Ascending aorta (tissue), 2 donors: ENCODE measurements at places on chromosomes 12 and 14. TPM values are rescaled to one million over a fixed set of nuclear protein-coding genes. Genes with fewer than 3 reads are reported as not detected.

- no peak overlapping the region for H3K4me3 ChIP-seq
- DNase-seq, result no peak
- no peaks in the 10 kb centered on the region for H3K4me1 ChIP-seq
These were observed 344 bp downstream of the LPAR5 start for GRCh38 chr12:6635375-6635855.

DNA sequence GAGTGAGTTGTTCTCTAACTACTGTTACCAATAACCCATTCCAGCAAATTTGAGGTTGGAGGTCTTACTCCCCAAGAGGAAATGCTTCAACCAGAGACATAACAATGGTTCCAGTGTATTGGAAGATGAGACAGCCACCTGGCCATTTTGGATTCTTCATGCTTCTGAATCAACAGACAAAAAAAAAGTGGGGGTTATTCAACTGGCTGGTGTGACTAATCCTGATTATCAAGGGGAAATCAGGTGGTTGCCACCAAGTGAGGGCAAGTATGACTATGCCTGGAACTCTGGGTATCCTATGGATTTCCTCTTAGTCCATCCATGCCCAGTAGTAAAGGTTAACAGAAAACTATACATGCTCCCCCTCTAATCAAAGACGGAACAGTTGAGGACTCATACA is 29.9 kb upstream of the ZNF641 start:
- H3K27me3 ChIP-seq, result no peaks in the 10 kb centered on the region
- no peaks in the 10 kb centered on the region for H3K36me3 ChIP-seq

- H3K4me3 ChIP-seq, result no peak overlapping the region
- no peak for DNase-seq
- no peaks in the 10 kb centered on the region for H3K36me3 ChIP-seq
- H3K27ac ChIP-seq, result no peak overlapping the region
- no peaks in the 10 kb centered on the region for H3K27me3 ChIP-seq
- no peaks in the 10 kb centered on the region for H3K4me1 ChIP-seq
These were observed 452.1 kb upstream of the GARIN6 start for GRCh38 chr12:99195474-99195873.

DNA sequence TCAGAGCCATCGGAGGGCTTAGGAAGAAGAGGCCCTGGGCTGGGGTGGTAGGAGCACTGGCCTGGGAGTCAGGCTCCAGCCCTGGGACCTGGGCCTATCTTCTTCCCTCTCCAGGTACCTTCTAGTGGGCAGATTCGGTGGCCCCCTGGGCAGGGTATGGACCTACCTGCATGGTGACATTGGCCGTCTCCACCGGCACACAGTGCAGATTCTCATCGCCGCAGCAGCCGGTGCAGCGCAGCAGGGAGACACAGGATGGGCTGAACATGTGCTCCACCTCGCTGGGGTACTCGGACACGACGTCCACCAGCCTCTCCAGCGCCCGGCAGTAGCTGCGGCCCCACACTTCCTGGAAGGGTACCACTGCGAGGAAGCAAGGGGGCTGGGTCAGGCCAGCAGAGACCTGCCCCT is 6.2 kb downstream of the PGF start:
- H3K27me3 ChIP-seq, result no peaks in the 10 kb centered on the region
- no peak for DNase-seq
- H3K27ac ChIP-seq, result no peak overlapping the region
- H3K4me3 ChIP-seq, result no peak overlapping the region

The PPP1R36 gene
- not detected for total RNA-seq
